T-helper 17 cell (primary cell): ENCODE measurements at places on chromosomes 7 and 10.
A peak's percentile ranks its signal among the peaks of the same experiment; 100 is the strongest.

DNA sequence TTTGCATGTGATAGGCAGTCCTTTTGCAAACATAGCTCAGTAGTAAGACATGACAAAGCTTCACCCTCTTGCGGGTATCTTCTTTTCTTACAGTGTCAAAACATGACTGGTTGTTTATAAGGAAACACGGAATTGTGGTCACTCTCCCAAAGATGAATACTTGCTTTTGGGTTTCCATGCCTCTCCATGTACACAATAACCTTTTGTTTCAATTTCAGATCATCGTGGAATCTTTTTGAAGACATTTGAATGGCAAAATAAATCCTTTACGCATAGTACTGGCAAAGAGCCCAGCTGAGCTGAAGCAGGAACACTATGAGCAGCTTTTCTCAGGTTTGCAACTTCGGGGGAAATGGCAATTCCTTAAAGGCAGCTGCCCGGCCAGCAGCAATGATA lies 156.8 kb upstream of the FRMD4A start:
- peaks cover 4% of the 10 kb centered on the region for H3K4me1 ChIP-seq
- H3K36me3 ChIP-seq, result peaks cover 2% of the 10 kb centered on the region
- H3K27ac ChIP-seq, result no peak overlapping the region
- no peak overlapping the region for H3K4me3 ChIP-seq
- no peak for DNase-seq

- peaks cover 6% of the 10 kb centered on the region for H3K36me3 ChIP-seq
- peaks cover 77% of the 10 kb centered on the region for H3K4me1 ChIP-seq
- no peaks in the 10 kb centered on the region for H3K27me3 ChIP-seq
- no peak for DNase-seq
- H3K27ac ChIP-seq, result peak overlapping the region; percentile 100
Observed at GRCh38 chr10:80468806-80469421, 14.8 kb downstream of the TSPAN14 start.

DNA sequence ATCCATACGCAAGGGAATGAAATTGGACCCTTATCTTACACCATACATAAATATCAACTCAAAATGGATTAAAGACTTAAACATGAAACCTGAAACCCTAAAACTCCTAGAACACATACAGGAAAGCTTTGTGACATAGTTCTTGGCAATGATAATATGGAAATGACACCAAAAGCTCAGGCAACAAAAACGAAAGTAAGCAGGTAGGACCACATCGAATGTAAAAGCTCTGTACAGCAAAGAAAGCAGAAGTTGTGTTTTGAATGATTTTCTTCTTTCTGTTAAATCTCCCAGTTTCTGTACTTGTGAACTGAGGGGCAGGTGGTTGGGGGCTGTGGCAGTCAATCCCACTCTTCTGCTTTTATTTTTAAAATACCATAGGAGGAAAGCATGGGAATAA lies 368.4 kb upstream of the PODXL start:
- no peaks in the 10 kb centered on the region for H3K4me1 ChIP-seq
- peaks cover 19% of the 10 kb centered on the region for H3K27me3 ChIP-seq
- no peak overlapping the region for H3K27ac ChIP-seq
- no peak for DNase-seq
- no peaks in the 10 kb centered on the region for H3K36me3 ChIP-seq
- no peak overlapping the region for H3K4me3 ChIP-seq

DNA sequence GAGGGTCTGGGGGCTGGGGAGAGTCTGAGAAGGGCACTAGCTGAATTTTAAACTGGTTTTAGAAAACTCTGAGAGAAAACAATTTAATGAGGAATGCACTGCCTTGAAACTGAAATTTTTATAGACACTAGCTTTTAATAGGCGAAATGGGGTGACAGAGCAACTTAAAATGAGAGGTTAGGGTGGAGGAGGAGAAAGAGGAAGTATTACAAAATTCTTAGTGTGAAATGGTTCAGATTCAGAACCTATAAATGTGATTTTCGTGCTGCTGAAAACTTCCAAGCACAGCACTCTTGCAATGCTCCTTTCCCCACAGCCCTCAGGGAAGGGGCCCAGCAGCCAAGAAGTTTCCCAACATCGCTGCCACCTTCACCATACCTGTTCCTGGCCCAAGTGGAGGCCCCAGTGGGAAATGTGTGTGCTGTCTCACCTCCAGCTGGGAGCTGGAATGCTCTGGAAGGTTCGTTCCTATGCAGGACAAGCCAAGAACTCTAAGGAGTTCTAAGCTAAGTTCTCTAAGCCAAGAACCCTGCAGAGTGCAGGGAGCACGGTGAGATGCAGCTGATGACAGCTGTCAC lies 60.0 kb downstream of the ATXN7L1 start:
- no peaks in the 10 kb centered on the region for H3K27me3 ChIP-seq
- DNase-seq, result no peak
- peaks cover 2% of the 10 kb centered on the region for H3K36me3 ChIP-seq
- H3K4me1 ChIP-seq, result peaks cover 11% of the 10 kb centered on the region
- no peak overlapping the region for H3K4me3 ChIP-seq

DNA sequence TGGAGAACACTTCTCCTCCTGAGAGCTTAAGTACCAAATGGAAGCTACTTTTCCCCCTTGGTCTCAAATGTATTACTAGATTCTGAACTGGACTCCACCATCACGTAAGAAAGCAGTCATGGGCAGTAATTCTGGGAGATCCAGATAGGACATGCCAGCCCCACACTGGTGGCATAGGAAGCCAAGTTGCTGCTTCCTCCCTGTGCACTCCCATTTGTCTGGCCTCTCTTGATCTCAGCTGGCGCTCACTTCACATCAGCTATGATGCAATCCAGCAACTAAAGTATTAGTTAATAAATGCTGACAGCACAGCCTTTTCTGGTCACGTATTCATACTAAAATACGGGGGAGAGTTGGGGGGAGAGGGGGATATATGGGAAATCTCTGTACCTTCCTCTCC lies 3.4 kb upstream of the IL6 start:
- peaks cover 3% of the 10 kb centered on the region for H3K36me3 ChIP-seq
- H3K4me1 ChIP-seq, result peaks cover 17% of the 10 kb centered on the region
- DNase-seq, result no peak
- H3K27me3 ChIP-seq, result peaks cover 37% of the 10 kb centered on the region
- H3K4me3 ChIP-seq, result peak overlapping the region; percentile 41
- no peak overlapping the region for H3K27ac ChIP-seq

DNA sequence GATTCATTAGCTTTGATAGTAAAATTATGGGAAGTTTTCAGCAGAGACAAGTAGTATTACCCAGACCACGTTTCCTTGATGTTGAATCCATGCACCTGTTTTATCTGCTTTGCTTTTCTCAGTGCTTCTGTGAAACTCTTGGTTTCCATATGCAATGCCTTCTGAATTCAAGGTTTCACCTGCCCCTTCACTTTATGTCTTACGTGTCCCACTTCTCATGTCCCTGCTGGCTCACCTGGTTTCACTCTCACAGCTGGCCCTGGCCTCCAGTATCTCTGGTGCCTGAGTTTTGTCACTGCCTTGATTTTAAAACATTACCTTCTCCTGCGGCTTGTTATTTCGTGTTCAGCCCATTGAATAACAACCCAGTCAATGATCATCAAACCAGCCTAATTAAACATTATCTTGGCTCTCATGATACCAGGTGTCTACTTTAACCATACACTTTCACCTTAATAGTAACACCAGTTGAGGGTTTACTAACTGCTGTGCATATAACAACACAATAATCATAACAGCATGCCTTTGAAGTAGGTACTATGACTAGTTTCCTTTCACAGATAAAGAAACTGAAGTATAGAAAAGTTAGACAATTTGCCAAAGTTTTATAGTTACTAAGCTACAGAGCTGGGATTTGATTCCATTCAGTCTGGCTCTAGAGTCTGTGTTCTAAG lies 175.7 kb upstream of the PCLO start:
- H3K4me1 ChIP-seq, result no peaks in the 10 kb centered on the region
- no peak overlapping the region for H3K4me3 ChIP-seq
- no peaks in the 10 kb centered on the region for H3K27me3 ChIP-seq
- H3K27ac ChIP-seq, result no peak overlapping the region
- DNase-seq, result no peak
- no peaks in the 10 kb centered on the region for H3K36me3 ChIP-seq

DNA sequence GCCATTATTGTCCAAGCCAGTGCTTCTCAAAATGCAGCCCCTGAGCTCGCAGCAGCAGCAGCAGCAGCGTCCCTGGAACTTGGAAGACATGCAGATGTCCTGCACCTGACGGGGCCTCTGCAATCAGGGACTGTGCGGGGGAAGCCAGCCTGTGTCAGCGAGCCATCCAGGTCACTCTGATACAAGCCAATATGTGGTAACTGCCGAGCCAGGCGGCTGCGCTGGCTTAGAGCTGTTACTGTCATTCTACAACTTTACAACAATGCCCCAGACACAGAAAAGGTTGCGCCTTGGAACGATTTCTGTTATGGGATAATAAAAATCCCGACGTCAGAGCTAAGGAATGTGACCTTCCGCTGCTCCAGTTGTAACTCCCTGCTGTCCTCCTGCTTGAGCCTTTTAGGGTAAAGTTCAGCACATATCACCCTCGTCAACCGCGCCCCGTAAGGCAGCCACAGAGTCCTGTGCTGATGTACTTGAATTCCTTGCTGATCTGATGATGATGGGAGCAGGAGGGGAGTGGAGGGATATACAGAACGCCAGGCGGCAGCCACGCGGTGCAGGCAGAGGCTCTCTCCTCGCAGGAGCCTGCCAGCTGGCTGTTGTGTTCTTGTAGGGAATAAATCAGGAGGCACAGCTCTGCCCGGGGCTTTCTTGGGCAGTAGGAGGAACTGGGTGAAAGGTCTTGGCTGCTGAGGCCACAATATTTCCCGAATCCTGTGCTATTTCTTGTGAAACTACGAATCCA lies 20.0 kb upstream of the CRYGN start:
- DNase-seq, result no peak
- H3K27ac ChIP-seq, result no peak overlapping the region
- peaks cover 6% of the 10 kb centered on the region for H3K4me1 ChIP-seq
- H3K4me3 ChIP-seq, result no peak overlapping the region

DNA sequence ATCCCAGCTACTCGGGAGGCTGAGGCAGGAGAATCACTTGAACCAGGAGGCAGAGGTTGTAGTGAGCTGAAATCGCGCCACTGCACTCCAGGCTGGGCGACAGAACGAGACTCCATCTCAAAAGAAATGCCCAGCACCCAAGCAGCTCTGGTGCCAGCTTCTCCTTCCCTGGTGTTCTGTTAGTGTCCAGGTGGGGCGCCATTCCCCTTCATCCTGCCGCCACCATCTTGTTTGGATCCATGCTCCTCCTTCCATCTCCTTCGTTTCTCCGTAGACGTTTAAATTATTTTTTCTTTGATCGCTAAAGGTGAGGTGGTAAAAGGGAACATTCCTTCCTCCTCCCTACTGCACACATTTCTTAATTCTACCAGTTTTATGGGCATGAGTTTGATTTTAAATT lies 30.3 kb downstream of the PROSER2 start:
- no peak for DNase-seq
- H3K4me1 ChIP-seq, result peaks cover 3% of the 10 kb centered on the region
- no peaks in the 10 kb centered on the region for H3K27me3 ChIP-seq
- H3K4me3 ChIP-seq, result no peak overlapping the region
- no peaks in the 10 kb centered on the region for H3K36me3 ChIP-seq
- H3K27ac ChIP-seq, result no peak overlapping the region

GRCh38 chr7:138834583-138834982 lies 36.6 kb upstream of the ATP6V0A4 start:
- no peak for DNase-seq
- H3K36me3 ChIP-seq, result no peaks in the 10 kb centered on the region

DNA sequence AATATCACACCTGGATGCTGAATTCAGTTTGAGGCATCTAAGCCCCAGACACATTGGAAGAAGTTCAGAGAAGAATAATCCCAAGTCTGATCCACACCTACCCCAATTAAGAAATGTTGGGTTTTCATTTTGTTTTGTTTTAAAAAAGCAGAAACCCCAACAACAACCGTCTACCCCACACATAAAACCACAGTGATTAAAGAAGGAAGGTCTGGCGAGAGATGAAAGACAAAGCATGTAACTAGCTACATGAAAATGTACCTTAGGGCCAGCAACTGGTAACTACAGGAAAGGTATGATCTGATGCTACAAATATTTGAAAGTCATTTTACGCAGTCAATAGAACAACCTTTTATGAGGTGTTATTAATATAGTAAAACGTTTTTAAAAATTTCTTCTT lies 1112.3 kb downstream of the GATA3 start:
- H3K27me3 ChIP-seq, result no peaks in the 10 kb centered on the region
- no peak for DNase-seq
- H3K36me3 ChIP-seq, result no peaks in the 10 kb centered on the region
- H3K27ac ChIP-seq, result no peak overlapping the region
- no peak overlapping the region for H3K4me3 ChIP-seq
- H3K4me1 ChIP-seq, result peaks cover 5% of the 10 kb centered on the region

- H3K36me3 ChIP-seq, result no peaks in the 10 kb centered on the region
- no peak for DNase-seq
- no peaks in the 10 kb centered on the region for H3K27me3 ChIP-seq
- no peak overlapping the region for H3K27ac ChIP-seq
- H3K4me1 ChIP-seq, result no peaks in the 10 kb centered on the region
Observed at GRCh38 chr7:46247664-46248063, 326.6 kb upstream of the IGFBP3 start.

DNA sequence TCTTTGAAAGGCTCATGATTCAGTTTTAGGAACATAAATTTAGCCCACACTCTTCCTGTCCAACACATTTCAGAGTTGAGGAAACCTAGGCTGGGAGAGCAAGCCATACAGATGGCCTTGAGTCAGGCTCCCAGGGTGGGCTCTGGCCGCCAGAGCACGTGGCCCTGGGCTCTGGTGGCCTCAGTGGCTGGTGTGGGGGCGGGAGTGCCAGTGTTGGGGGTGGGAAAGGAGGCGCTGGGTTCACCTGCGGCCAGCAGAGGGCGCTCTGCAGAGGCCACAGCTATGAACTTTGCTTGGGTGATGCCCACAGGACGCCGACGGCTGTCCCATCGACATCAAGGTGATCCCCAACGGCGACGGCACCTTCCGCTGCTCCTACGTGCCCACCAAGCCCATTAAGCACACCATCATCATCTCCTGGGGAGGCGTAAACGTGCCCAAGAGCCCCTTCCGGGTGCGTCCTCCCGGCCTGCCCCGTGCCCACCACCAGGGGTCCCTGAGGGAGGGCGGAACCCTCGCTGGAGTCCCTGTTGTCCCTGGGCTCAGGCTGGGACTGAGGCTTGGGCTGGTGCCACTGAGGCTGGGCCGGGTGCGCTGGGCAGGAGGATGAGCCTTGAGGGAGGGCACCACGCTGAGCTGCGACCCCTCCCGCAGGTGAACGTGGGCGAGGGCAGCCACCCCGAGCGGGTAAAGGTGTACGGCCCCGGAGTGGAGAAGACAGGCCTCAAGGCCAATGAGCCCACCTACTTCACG lies 11.9 kb downstream of the FLNC start:
- no peak overlapping the region for H3K27ac ChIP-seq
- peak; percentile 34 for DNase-seq
- peak overlapping the region; percentile 55 for H3K4me3 ChIP-seq
- H3K4me1 ChIP-seq, result peaks cover 5% of the 10 kb centered on the region

DNA sequence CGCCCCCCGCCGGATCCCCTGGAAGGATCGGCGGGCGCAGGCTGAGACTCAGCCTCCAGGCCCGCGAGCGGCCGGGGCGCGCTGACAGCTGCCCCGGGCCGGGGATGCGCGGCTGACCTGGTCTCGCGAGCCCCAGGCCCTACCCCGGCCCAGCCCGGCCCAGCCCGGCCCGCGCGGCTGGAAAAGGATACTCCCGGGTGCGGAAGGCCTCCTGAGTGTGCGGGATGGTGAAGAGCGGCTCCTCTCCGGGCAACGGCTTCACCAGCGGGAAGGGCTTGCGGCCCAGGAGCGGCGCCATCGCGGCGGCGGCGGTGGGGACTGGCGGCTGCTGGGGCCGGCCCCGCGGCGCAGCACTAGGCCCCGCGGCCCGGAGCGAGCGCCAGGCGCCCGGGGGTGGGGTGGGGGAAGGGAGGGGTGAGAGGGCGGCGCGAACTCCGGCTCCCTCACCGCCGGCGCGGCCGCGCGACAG lies 423 bp downstream of the BAZ1B start:
- H3K27me3 ChIP-seq, result no peaks in the 10 kb centered on the region
- H3K36me3 ChIP-seq, result peaks cover 4% of the 10 kb centered on the region
- peak; percentile 25 for DNase-seq
